Femur (tissue), 1 donor: ENCODE measurements at places on chromosomes 1 and 21.

GRCh38 chr1:189619682-189620332 is 857.9 kb downstream of the BRINP3 start:
- no peak for DNase-seq

- no peak for DNase-seq
Measured at GRCh38 chr1:164855716-164856329, 296.8 kb downstream of the PBX1 start.

GRCh38 chr1:214154596-214155292 is 126.2 kb upstream of the SMYD2 start:
- no peak for DNase-seq

DNA sequence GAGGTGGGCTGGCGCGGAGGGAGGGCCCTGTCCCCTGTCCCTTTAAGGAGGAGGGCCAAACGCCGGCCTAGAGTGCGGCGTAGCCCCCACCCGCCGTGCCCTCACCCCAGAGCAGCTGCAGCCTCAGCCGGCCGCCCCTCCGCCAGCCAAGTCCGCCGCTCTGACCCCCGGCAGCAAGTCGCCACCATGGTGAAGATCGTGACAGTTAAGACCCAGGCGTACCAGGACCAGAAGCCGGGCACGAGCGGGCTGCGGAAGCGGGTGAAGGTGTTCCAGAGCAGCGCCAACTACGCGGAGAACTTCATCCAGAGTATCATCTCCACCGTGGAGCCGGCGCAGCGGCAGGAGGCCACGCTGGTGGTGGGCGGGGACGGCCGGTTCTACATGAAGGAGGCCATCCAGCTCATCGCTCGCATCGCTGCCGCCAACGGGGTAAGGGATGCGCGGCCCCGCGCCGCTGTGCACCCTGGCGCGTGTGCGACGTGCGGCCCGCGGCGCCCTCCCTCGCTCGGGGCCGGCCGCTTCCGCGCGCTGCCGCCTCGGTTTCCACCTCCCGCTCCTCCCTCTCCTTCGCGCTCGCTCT is at the start of gene PGM1:
PGM1 (plus strand) TSS at position 109 of the 583 bp plus-strand sequence; CDS start at position 187, 78 bp downstream.
- peak; percentile 87 for DNase-seq

DNA sequence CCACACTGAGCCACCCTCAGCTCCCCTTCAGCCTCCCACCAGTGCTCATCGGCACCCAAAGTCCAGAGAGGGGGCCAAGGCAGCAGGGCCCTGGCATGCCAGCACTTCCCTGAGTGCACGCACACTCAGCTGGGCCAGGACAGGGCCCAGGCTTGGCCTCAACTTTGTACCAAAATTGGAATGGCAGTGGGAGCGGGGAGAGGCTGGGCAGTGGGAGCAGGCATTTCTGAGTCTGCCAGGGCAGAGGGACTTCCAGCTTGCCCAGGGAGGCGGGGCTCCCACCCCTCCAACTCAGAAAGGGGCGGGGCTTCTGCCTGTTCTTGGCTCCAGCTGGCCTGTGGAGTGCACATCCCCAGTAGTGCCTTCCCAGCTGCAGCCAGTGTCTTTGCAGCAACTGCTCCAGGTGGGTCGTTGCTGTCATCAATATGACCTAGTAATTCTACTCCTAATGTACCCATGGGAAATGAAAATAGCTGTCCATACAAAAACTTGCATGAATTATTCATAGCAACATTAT is 10.3 kb upstream of the SNX7 start:
- DNase-seq, result no peak

- DNase-seq, result peak; percentile 62
Measured at GRCh38 chr21:36149788-36150711, 6.6 kb upstream of the DOP1B start.

- no peak for DNase-seq
Measured at GRCh38 chr1:9265968-9266367, 26.7 kb upstream of the SPSB1 start.

GRCh38 chr21:29340228-29340627 is 41.5 kb downstream of the BACH1 start:
- DNase-seq, result no peak

- DNase-seq, result no peak
Measured at GRCh38 chr1:61285371-61285885, 203.1 kb downstream of the NFIA start.

DNA sequence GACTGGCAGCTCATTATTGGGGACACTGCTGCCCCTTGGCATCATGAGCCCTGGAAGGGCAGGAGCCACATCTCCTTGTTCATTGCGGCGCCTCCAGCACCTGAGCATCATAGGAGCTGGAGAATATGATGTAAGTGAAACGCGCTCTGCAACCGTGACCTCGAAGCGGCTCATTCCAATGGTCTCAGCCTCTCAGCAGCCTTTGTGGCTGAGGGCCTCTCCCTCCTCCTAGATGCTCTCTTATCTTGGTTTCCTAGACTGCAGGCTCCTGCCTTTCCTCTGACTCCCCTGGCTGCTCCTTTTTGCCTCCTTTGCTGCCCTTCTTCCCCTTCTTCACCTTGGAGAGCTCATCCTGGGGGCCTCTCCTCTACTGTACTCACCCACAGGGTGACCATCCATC is 83.6 kb upstream of the CASZ1 start:
- DNase-seq, result no peak

GRCh38 chr1:202498542-202498941 is 150.0 kb downstream of the PPP1R12B start:
- DNase-seq, result no peak

- no peak for DNase-seq
Measured at GRCh38 chr1:156009404-156009803, 11.3 kb downstream of the SSR2 start.

DNA sequence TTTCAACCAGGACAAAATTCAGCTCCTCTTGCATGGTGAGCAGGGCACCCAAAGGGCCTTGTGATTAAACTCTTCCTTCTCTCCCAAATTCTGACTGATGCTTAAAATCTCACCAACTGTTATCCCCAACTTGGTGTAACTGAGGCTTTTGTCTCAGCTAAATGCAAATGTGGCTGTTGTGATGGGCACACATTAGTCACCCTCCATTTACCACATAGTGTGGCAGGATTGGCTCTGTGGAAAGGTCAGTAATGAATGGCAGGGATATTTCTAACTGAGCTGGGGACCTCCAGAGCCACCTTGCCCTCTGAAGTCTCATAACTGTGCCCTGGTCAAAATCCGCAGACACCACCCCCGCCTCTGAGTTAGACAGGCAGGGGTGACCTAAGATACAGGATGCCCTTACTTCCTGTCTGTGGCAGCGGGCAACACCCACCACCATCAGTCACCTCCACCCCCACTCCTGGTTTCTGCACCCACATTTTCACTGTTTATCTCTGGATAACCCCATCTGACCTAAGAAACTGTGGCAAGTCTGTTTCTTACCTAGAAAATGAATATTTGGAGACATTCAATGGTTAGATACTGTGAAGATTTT is 25.4 kb upstream of the RGS16 start:
- no peak for DNase-seq

DNA sequence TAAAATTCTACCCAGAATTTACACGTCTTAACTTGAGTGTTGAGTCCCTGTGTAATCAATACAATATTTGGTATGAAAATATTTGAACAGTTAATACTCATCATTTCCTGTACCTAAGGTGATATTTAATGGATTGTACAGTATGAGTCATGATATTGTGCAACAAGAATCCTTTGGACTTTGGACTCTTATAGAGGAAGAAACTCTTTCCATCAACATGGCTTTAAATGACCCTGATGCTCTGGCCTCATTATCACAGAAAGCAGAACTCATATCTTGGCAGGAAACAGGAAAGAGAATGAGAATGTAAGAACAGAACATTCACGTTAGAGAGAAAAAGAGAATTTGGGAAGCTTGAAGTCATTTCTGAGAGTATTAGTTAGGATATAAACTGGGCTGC is 168.8 kb upstream of the B3GALT2 start:
- no peak for DNase-seq

DNA sequence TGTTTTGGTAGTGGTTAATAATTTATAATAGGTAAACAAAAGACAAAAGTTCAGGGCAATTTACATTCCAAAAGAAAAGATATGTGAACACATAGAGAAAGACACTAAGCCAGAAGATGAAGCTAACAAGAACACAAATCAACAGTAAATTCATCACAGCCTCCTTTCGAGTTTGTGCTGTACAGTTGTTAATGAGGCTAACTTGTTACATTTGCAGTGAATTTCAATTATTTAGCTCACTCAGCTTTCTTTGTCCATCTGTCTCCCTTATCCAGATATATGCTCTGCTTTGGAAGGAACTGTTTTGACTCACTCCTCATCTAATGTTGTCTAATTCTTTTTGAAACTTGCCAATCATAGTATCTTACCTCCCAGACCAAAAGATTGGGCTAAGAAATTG is 423.3 kb upstream of the OLFM3 start:
- DNase-seq, result no peak

DNA sequence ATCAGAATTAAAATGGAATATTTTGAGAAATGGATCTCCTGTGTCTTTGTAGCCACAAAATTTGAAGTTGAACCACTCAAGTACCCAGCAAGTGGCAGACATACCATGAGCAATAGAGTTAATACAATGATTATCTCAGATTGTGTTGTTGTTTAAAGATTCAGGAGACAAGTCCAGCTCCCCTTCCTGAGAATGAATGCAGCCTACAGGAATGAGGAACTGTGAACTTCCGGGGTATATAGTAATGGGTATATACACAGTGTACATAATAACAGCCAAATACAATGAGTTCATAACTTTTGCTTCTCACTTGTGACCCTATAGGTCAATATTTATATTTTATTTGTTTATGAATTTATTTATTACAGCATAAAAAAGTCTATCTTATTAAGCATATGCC is 445.0 kb downstream of the SETD4 start:
- DNase-seq, result no peak

- no peak for DNase-seq
Measured at GRCh38 chr21:28767523-28767922, 225.2 kb downstream of the LTN1 start.

GRCh38 chr1:165424454-165425216 is 20.3 kb downstream of the RXRG start:
- DNase-seq, result peak; percentile 41

- DNase-seq, result no peak
Measured at GRCh38 chr1:150366416-150367296, 2.7 kb downstream of the RPRD2 start.

DNA sequence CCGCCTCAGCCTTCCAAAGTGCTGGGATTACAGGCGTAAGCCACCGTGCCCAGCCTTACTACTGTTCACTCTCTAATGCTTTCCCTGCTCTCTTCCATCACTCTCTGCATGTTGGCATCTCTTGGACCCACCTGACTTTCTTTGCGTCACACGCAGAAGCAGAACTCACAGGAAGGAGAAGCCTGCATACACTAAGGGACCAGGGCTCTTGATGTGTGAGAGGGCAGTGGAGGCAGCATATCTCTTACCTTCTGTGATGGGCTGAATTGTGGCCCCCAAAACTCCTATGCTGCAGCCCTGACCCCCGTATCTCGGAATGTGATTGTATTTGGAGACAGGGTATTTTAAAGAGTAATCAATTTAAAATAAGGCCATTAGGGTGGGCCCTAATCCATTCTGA is 26.7 kb upstream of the SLAMF9 start:
- no peak for DNase-seq

DNA sequence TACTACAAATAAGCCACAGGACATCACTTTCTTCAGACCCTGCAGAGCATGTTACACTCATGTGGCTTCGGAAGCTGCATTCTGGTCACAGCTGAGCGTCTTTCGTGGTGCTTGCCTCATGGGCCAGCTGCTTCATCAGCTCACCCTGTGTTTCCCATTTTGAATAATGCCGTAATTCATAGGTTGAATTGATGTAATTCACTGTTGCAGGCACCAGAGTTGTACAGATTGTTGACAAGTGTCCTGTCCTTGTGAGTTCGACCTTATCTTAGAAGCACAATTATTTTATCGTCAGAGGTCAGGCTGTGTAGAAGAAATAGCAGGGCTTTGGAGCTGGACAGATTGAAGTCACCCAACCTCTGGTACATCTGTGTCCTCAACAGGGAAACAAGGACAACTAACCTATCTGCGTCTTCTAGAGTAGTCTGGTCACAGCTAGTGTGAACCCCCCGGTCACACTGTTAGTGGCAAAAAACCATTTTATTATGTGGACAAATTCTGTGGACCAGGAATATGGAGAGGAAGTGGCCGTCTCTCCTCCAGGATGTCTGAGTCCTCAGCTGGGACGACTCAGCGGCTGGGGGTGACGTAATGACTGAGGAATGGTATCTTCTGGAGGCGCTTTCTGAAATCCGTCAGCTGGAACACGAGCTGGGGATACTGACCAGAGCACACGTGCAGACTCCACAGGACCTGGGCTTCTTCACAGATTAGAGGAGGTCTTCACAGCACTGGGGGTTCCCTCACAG is 17.8 kb downstream of the PKNOX1 start:
- DNase-seq, result peak; percentile 68

GRCh38 chr1:32742199-32742947 is 39.8 kb upstream of the SYNC start:
- no peak for DNase-seq

DNA sequence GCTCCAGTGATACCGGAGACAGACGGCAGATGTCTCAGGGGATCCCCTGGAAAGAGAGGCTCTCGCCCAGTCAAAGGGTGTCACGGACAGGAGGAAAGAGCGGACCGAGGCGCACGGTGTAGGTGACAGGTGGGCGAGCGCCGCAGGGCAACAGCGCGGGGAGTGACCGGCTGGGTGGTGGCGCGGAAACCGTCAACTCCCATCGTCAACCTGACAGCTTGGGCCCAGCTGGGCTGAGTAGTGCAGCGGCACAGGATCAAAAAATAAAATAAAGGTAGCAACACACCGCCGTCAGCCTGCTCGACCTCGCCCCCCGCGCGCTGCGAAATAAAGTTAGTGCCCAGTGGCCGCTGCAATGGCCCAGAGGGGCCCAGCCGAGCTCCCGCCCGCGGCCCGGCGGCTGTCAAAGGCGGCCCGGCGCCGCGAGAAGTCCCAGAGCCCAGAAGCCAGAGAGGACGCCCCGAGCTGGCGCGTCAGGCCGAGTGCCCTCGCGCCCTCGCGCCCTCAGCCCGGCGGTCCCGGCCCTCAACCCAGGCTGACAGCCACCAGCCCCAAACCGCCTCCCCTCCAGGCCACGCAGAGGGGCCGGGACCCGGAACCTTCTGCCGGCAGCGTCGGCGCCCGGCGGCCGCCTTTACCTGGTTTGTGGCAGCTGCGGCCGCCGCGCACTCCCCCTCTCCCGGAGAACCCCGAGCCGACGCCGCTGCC is at the start of gene LYST:
LYST (minus strand) TSS at position 702 of the 708 bp plus-strand sequence. CDS start 36,489 bp downstream, outside the sequence.
- peak; percentile 51 for DNase-seq

- DNase-seq, result no peak
Measured at GRCh38 chr1:31509124-31510072, 66.9 kb upstream of the TINAGL1 start.

DNA sequence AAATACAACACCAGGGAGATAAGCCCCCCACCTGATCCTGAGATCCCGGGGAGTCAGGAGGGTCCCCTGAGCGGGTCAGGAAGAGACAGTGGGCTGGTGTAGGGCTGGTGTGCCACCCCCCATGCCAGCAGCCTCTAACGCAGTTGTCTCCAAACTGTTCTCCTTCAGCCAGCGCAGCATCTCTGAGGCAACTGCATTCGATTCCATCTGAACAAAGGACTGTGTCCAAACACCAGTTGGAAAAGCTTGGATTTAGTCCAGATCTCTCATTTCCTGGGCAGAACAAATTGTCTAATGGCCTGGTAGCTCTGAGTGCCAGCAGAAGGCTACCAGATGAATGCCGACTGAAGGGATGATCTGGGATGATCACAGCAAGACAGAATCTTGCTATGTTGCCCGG is 44.1 kb upstream of the EIF4G3 start:
- no peak for DNase-seq
